Stimulated activated CD8-positive, alpha-beta memory T cell treated with anti-CD3 and anti-CD28 coated beads, Interleukin-7, amount 100 ng/mL, for 4 hours (primary cell): ENCODE measurements at places on chromosomes 3 and 15.

DNA sequence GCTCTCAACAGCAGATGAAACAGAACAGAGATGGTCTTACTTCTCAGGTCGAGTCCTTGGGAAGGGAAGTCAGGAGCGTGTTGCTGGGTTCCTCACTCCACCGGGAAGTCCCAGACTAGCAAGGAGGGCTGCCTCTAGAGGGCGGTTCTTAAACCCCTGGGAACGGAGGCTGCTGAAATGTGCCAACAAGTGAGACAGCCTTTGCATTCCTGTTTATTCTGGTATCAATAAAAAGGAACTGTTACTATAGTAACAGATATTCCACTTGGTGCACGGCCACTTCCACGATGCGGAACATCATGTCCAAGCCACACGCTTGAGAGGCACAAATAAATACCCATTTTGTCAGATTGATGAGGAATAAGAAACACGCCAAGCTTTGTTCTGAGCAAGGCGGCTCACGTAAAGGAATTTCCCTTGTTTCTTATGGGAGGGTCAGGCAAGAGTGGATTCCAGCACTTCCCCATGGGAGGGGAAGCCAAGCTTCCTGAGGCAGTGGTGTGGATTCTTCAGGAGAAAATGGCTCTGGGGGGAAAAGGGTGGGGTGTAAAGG lies at the start of gene FAM107A:
Gene FAM107A (minus strand): TSS at position 123 of the 553 bp plus-strand sequence. CDS start 7,531 bp downstream, outside the sequence.
- DNase-seq, result no peak

GRCh38 chr15:57337868-57338411 lies 38.4 kb upstream of the CGNL1 start:
- no peak for DNase-seq

DNA sequence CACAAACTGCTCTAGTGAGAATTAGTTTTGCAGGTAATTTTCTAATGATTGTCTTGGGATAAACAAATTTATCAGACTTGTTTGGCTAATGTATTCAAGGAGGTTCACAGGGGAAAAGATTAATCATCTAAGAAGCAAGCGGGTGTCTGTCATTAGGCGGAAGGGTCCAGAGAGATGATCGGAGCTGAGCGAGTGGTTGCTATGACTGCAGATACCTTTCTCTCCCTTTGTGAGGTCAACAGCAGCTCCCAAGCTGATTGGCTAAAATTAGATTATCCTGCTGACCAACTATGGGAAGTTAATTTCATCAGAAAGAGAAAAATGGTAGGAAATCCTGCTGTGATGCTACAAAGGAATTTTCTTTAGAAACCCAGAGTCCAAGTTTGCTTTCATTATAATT lies 276.0 kb downstream of the SOX2 start:
- no peak for DNase-seq

DNA sequence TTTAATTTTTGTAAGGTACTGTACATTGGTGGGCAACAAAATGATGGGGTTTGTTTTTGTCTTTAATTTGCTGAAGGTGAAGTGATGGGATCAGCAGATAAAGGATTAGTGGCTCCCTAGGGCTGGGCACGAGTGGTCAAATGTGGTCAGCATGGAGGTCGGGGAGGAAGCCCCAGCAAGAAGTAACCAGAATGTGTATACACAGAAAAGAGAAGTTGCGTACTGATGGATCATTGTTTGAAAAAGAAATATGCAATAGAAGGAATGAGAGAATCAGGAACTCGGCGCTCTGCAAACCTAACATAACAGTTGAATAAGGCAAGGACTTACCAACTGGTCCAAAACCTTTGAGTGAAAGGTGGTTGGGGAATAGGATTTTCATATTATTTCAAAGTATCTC lies 1.5 kb downstream of the TMOD2 start:
- no peak for DNase-seq

GRCh38 chr3:11600501-11601282 lies 43.0 kb downstream of the VGLL4 start:
- DNase-seq, result no peak

DNA sequence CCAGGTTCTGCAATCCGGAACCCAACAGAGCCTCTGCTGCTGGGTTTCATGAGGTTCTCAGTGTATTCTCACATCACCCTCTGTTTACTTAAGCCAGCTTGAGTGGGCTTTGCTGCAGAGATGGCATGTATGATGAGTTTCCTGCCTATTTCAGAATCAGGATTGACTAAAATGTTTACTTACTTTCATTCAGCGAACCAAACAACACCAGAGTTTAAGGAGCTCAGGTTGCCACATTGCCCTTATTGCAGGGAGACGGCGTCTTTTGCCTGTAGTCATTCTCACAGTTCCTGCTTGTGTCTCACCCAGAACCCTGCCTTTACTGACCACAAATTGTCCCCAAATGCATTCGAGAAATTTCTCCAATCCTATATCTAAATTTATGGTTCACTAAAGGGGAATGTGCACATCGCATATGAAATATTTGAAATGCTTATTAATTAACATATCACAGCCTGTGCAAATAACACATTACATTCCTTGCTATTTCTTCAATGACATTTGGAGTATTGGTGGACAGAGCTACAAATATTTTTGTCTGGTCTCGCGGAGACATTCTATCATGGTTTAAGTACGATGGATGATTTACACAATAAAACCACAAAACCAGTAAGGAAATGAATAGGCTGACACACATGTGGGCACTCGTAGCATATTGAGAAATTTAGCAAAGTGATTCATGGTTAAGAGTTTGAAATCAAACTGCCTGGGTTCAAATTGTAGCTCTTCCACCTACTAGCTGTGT lies 377.2 kb upstream of the CFAP20DC start:
- DNase-seq, result no peak

DNA sequence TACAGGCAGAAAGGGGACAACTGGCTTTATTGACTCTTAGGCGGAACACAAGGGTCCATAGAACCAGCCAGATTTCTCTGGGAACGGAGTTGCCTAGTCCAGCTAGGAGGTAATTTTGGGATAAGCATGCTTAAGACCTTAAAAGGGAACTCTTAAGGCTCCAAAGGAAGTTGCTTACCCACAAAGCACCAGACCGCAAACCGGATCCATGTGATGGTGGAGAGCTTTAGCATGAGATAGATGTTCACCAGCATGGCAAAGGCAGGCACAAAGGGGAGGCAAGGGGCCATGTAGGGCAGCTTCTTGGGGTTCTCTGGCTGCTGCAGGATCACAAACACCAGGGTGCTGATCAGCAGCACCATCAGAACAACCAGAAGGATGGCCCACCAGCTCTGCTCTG lies 61.4 kb downstream of the CLDN11 start:
- DNase-seq, result no peak

DNA sequence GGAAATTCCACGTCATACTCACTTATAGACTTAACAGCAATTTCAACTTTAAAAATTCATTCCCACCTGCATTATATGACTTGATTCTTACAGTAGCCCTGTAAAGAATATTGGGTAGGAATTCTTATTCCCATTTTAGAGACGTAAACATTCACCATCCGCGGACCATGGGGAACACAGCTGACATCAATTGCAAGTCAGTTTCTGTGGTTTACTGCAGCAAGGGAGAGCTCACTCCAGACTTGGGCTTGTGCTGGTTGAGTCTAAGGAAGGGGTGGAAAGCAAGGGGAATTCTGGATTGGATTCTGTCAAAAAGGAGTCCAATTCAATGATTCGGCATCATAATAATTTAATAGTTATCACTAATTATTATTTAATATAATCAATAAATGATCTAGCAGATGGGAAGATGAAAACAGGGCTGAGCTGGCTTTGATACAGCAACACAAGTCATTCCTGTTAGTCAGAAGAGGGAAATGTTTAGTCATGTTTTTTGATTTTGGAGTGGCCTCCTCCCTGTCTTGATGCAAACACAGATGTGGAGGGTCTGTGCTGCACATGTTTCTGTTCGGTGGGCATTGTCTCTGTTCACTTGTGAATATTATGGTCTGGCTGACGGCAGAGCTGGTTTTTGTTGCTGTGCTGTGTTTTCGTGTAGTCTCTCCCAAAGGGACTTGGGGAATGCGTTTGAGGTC lies 9.7 kb downstream of the LIPC start:
- no peak for DNase-seq

- DNase-seq, result no peak
Measured at GRCh38 chr15:86044981-86045380, 34.7 kb upstream of the AGBL1 start.

DNA sequence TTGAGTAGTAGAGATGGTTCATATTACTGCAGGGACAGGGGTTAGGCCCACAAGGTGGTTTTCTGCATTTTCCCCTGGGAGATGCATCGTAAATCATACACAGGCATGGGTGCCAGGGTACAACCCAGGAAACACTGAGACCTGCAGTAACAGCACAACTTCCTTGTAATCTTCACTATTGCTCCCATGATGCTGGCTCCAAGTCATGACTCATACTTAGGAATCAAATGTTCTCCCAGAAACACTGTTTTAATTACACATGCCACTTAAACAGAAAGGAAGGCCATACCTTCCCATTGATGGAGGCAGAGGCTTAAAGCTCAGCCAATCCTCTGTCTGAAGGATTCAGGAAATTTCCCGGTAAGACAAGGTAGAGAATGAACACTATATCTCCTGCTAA lies 106.5 kb downstream of the ERC2 start:
- DNase-seq, result no peak

DNA sequence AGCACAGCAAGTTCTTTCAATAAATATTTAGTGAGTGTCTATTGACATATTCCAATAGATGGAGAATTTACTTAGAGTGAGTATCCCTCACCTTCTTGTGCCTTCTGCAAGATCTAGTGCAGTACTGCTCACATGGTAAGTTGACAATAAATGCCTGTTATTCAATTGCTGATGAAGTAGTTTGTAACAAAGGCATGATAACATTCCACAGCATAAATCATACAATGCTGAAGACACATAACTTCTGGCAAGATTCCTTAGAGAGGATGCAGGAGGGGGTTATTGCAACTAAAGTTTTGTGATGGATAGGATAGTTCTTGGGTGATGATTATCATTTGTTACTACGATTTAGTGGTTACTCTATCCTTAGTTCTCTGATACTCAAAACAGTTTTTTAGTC lies 112.2 kb upstream of the RBMS3 start:
- DNase-seq, result no peak

DNA sequence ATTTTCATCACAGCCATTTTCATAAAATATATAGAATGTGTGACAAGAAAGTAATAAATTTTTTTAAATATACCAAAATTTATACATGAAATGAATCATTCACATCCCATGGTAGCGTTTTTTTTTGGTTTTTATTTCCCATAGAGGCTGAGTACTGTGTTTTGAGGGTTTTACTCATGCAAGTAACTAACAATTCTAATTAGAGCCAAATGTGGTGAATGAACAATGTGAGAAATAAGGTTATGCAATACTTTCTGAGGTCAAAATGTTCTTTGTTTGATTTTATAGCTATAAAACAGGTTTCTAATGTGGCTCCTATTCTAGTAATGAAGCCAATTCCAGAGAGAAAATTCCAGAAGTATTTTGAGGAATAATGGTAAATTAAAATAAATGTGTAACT lies 386.8 kb downstream of the TBC1D5 start:
- no peak for DNase-seq

DNA sequence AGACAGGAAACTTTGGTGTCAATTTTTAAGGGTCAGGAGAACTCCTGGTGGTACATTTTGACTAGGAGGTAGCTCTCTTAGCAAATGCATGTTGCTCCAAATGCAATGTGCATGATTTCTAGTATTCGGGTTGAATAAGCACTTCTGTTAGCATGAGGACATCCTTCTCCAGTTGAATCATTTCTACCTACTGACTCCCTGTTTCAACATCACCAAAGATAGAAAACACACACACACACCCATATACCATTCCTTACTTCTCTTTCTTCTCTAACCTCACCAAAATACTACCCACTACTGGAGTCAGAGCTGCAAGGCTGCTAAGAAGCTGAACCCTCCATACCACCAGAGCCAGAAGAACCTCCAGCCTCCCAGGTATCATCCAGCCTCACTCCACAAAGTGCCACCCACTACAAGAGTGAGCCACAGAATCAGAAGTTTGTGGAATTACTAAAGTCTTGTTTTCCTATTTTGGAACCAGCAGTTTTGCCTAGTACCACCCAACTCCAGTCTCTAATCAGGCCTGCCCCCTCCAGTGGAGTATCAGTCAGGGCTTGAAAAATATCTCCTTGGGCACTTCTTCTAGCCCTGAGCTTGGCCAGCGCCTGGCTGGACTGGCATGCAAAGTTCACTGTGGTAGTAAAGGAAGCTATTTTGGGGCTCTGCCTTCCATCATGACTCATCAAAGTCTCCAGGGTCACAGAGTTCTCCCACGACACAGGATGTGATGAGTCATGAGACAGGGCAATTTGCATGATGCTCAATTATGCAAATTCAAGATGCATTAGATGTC lies 110.3 kb downstream of the CYP19A1 start:
- DNase-seq, result no peak

GRCh38 chr15:47517737-47518136 lies 199.6 kb upstream of the SEMA6D start:
- DNase-seq, result no peak

DNA sequence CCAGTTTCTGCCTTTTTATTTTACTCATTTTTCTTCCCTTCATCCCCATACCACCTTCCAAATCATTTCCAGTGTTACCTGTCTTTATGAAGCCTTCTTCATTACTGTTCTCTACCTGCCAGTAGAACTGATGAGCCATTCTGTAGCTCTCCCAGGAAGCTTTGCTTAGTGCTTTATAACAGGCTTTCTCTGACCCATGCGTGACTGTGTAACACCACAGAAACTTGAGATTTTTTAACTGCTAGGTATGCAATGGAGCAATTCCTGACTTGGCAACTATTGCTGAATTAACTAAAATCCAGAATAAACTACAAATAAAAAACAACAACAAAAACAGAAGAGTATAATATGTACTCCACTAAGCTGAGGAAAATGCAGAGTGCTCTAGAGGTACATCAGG lies 289.2 kb downstream of the ROBO1 start:
- no peak for DNase-seq

DNA sequence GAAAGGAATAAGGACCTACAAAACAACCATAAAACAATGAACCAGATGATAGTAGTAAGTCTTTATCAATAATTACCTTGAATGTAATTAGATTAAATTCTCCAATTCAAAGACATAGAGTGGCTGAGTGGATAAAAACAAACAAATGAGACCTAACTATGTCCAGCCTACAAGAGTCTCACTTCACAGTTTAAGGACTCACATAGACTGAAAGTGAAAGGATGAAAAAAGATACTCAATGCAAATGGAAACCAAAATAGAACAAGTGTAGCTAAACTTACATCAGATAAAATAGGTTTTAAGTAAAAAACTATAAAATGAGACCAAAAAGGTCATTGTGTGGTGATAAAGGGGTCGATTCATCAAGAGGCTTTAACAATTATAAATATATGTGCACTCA lies 21.9 kb upstream of the NR1I2 start:
- no peak for DNase-seq

DNA sequence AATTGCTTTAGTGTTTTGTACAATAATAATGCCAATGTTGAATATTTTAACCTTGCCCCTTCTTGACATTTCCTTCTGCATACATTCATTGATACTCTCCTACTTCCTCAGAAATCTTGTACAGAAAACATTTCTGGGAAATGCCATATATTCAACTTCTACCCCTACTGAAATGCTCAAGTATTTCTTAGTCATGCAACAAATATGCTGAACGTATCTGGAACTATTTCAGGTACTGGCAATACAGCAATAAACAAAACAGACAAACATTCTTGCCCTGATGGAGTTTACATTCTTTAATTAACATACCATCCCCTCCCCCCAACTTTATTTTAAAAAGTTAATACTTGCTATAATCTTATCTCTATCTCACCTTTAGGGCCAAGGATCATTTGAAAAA lies 147.2 kb downstream of the STAG1 start:
- DNase-seq, result no peak

- no peak for DNase-seq
Measured at GRCh38 chr3:9957214-9957613, 5.0 kb upstream of the PRRT3 start.

GRCh38 chr3:122508135-122508914 lies 6.4 kb downstream of the KPNA1 start:
- no peak for DNase-seq
